MG63 (cell line): ENCODE measurements at places on chromosomes 6 and 20.

GRCh38 chr20:44097521-44098255 lies 89.3 kb downstream of the JPH2 start:
- peak; percentile 46 for DNase-seq

- DNase-seq: peak; percentile 39
Observed at GRCh38 chr20:33211817-33212424, 5.2 kb upstream of the BPIFA3 start.

- DNase-seq: no peak
Observed at GRCh38 chr6:130467146-130468050, 101.6 kb downstream of the TMEM200A start.

DNA sequence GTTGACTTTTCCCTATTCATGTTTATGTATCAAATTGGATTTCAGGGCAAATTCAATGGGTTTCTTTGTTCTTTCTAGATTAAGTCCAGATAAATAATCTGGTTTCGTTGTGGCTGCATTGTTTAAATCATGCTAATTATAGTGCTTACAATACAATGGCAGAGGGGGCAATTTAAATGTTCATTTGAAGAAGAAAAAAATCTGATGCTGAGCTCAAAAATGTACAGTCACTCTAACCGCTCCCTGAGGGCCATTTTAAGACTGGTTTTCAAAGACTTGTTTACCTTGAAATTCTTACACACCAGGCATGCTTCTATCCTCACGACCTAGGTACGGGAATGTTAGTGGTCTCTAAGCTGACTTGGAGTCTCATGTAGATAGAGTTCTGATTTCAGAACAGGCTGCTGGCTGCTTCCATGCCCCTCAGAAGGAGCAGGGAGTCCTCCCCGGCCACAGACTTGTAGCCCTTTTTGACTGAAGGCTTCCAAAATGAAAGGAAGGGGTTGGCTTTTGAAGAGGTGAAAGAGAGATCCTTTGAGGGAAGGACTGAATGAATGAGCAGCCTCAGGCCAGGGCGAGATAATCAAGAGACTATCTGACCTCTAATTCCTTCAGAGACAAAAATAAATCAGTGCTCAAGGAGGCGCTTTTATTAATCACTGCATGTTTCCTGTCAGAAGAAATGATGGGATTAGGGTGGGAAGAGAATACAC lies 86.1 kb upstream of the ZNF217 start:
- no peak for DNase-seq

GRCh38 chr20:17456279-17456678 lies 74.9 kb downstream of the BFSP1 start:
- no peak for DNase-seq
